ENCODE measurements at places on chromosomes 1 and 21.

GRCh38 chr1:200240656-200241055 lies 169.2 kb downstream of the ZNF281 start:
- DNase-seq, result no peak

DNA sequence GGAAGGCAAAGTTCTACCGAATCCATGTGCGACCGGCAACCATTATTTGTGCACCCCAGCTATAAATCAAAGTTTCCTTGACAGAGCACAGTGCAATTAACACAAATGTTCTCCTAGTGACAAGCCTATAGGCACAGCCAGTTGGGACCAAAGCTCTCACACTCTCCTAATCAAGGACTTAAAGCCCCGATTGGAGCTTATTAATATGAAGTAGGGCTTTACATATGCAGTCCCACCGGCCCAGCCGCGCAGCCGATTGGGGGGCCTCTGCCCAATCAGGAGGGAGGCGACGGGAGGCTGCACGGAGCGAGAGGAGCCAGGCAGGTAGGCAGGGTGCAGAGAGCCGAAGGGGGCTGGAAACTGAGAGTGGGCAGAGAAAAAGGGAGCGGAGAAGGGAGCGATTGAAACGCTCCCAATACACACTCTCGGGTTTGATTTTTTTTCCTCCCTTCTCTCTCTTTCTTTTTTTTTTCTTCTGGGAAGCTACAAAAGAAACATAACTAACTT lies at the start of gene ESRRG:
Gene ESRRG, minus strand, starts transcription at position 156 of the 507 bp plus-strand sequence. Its CDS starts 130 bp downstream, at position 26.
- no peak for DNase-seq

GRCh38 chr1:210448297-210448892 lies 119.7 kb downstream of the HHAT start:
- DNase-seq, result no peak

DNA sequence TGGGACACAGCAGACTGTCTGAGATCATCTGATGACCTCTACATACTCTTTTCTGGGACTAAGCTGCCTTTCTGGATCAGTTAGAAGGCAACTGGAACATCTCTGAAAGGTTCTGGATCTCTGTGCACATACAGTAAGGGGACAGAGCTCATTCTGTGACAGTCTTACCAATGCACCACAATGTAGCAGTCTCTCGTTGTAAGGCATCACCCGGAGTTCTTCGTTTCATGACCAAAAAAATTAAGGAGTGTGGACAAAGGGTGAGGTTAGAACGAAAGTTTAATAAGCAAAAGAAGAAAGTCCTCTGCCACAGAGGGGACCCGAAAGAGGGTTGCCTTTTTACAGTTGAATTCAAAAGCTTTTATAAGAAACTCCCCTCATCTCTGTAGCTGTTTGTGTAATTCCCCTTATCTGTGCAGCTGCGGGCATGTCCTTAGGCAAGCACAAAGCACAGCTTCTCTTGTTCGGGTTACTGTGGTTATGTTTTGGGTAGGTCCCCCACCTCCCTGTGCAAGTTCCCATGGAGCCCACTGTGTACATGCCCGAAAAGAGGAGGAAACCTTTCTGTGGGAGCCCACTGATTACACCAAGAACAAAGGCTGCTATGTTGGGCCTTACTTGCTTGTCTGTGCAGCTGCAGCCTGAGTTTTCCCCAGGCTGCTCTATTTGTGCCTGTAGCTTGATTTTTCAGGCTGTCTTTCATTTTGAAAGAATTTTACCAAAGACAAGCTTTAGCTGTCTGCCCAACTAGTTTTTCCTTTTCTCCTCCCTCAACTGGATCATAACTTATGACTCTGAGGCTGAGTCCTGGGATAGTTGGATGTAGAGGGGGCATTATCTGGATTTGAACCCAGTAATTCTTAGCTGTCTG lies 53.1 kb upstream of the CACNA1E start:
- no peak for DNase-seq

GRCh38 chr1:245894843-245895242 lies 612.2 kb downstream of the SMYD3 start:
- DNase-seq, result no peak

- DNase-seq, result no peak
Observed at GRCh38 chr1:185241127-185241526, 75.9 kb downstream of the IVNS1ABP start.

GRCh38 chr1:43329995-43330751 lies 7.4 kb upstream of the MPL start:
- DNase-seq, result no peak

GRCh38 chr1:6927626-6928025 lies 142.4 kb downstream of the CAMTA1 start:
- no peak for DNase-seq

DNA sequence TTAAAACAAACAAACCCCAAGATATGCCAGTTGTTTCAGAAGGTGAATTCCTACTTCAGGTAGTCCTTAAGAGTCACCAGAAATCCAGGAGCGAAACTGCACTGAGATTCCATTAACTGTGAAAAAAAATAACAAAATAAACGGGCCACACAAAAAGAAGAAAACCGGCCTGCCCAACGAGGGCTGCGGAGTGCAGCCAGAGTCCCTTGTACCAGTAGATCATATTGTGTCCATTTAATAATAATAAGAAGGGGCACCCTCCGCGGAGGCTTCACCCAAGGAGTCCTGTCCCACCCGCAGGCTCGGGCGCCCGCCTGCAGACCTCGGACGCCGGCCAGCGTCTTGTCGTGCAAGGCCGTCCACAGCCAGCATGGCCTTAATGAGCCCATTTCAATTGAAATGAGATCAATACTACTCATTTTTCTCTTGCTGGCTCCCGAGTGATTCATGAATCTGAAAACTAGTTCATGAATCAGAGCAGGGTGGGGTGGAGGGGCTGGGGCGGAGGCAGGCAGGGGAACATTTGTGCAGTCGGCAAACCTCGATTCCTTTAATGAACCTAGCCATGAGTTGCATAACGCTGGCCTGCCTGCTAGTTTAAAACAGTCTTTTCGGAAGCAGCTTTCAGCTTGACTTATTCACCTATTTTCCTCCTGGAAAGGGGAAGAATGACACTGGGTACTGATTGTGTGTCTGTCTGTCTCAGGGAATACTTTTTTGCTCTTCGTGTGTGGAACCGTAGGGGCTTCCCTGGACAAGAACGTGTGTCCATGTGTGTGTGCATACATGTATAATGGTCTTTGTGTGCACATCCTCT lies 113.1 kb upstream of the IRF2BP2 start:
- no peak for DNase-seq

- DNase-seq, result no peak
Observed at GRCh38 chr1:162299018-162299417, 77.6 kb downstream of the SPATA46 start.

- no peak for DNase-seq
Observed at GRCh38 chr1:19325368-19325957, 13.3 kb downstream of the SLC66A1 start.

DNA sequence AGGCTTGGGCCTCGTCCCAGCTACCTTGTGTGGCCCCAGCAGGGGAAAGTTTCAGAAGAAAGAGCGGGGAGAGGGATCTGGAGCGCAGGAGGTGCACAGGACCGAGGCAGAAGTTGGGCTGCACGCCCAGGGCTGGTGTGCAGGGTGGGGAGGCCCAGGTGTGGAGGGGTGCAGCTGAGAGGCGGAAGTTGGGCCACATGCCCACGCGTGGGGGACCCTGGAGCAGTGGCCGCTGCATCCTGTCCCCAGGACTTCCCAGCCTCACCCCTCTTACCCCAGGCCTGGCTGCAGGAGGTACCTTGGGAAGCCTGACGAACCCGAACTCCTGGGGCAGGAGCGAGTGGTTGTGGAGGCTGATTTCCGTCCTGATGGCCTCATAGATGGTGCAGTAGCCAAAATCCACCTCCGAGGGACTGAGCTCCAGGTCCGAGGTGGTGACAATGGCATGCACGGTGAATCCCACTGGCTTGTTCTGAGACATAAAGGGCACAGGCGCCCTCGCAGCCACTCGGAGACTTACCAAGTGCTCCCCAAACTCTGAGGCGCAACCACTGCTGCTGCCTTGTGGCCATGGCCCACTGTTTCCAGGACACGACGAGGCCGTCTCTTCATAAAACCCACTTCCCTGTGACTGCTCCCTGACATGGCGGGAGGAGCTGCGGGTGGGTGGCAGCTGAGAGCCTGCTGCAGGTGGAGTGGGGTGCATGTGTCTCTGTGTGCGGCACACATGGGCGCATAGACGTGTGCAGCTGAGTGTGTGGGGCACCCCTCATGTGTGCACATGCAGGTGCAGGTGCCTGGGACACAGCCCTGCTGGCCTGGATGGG lies 20.4 kb upstream of the TMEM52 start:
- DNase-seq, result no peak

- no peak for DNase-seq
Observed at GRCh38 chr1:9271283-9271682, 21.4 kb upstream of the SPSB1 start.

Data from NK-92 treated with Interleukin-12 subunit alpha and Interleukin-12 subunit beta, amount 100 ng/mL, for 24 hours (cell line).